ENCODE measurements at places on chromosomes 12 and 14.
A peak's percentile ranks its signal among the peaks of the same experiment; 100 is the strongest.

- DNase-seq = no peak
Observed at GRCh38 chr14:95153866-95154265, 3.5 kb downstream of the DICER1 start.

DNA sequence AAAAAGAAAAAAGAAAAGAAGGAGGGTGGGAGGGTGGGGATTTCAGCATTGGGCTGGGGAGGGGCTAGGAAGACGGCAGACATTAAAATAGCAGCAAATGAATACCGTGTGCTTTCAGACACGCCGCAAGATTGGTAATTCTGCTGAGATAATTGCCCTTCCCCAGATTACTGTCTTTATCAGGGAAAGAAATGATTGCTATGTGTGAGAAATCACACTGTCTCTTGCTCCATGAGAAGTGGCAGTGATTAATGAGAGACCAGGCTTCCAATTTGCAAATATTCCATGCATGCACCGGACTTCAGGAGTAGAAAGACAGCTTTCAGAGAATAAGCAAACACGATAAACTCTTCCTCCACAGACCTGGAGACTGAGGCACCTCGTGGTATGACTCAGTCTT, 7.6 kb upstream of the KCNA5 start:
- DNase-seq = no peak

DNA sequence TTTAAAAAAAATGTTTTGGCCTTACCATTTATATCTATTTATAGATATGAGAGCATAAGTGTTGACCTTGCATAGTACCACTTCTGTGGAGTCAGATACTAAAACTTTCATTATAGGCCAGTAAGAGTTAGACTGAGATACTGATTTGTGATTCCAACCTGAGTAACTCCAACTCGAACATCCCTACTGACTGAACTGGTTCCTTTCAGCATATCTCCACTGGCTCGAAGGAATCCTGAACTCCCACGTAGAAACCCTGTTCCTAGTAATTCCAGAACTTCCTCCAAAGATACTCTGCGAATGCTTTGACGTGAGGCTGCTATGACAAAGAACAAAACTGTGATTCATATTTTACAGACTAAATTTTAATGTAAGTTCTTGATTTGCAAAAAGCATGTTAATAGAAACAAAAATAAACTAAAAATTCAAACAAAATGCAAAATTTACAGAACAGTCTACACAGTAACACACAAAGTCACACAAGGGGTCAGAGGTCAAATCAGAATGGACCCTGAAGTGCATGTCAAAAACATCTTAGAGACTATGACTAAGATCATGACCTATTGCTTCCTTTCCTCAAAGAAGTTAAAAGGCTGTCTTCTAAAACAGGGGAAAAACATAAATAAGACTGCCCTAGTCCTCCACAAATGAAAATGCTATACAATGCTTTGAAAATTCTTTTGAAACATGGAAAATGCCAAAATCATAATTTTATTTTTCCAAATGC, 31.5 kb downstream of the HEATR5A start:
- DNase-seq = no peak

- no peak for DNase-seq
Observed at GRCh38 chr14:60845523-60845922, 111.0 kb downstream of the MNAT1 start.

DNA sequence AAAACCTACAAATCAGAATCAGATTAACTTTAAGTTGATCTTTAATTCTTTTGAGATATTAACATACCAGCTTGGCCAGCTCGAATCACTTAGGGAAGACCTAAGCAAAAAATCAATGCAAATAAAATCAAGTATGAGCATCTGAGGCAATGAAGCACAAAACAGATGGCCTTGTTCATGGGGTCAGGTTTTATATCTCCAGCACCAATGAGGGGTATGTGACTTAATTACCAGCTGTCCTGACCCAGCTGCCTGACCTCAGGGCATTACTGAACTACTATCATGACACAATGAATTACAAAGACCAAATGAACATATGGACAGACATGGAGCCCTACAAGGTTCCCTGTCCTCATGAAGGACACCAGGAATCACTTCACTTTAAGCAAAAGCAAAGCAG, 70.5 kb downstream of the FGD6 start:
- no peak for DNase-seq

GRCh38 chr12:109553906-109554500, 19.3 kb downstream of the MMAB start:
- DNase-seq = no peak

DNA sequence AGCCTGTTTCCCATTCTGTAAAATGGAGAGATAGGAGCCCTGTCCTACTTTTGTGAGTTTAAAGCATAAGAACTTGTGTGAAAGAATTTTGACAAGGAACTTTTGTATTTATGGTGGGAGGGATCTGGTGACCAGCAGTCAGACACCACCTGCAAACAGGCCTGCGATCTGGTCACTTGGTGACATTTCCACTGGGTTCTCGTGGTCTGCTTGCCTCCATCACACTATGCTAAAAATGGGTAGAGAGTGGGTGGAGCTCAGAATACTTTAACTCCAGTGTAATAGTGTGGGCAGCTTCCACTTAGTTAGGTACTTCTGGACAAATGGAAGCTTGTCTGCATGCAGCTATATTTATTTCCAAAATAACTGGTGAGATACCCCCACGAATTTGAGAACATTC, 26.5 kb upstream of the PLXNC1 start:
- DNase-seq = no peak

DNA sequence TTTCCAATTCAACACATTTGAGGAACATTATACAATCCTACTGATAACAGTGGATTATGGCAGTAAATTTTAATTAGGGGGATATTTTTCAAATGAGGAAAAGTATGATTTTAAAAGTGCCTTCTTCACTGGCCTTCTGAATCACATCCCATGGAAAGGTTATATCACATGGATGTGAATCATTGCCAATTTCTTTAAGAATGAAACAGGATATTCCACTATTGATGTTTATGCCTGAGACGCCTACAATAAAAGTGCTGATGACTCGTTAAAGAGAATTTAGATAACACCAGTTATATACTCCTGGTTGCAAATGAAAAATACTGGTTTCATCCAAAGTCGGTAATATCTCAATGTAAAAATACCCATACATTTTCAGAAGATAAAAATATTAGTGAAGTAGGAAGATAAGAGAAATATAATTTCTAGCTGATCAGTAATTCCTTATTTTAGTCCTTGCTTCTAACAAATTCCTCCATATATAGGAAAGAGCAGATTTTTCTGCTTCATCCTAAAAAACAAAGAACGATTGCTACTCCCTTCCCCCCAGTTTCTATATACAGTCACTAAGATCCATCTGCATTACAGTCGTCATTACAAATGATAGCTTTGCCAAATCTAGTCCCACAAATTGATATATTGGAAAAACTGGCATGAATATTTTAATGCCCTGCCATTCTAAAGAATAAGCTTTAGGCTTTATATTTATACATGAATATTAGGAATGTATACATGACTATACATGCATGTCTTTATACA, 139.5 kb upstream of the SOX5 start:
- no peak for DNase-seq

- DNase-seq = no peak
Observed at GRCh38 chr12:72570601-72571000, 298.4 kb downstream of the TRHDE start.

- DNase-seq = no peak
Observed at GRCh38 chr12:113270709-113271009, 49.4 kb downstream of the TPCN1 start.

DNA sequence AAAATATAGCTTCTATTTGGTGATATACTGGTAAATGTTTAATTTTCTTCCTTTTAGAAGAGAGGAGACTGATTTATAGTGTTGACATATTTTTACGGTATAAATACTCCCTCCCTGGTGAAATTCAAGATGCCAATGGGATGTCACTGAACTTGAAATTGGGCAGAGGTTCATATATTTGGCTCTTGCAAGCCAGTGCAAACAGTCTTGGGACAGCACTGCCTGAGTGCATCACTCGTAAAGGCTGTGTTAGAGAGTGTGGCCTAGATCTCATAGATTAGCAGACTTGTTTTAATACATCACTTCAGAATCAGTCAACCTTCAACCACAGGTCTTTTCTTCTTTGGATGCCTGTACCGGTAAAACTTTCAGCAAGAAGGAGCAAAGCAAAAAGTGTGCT, 681.0 kb downstream of the NRXN3 start:
- no peak for DNase-seq

GRCh38 chr12:10701131-10701681, 21.9 kb downstream of the YBX3 start:
- DNase-seq = peak; percentile 25

- DNase-seq = no peak
Observed at GRCh38 chr12:12180136-12180535, 86.7 kb downstream of the LRP6 start.

DNA sequence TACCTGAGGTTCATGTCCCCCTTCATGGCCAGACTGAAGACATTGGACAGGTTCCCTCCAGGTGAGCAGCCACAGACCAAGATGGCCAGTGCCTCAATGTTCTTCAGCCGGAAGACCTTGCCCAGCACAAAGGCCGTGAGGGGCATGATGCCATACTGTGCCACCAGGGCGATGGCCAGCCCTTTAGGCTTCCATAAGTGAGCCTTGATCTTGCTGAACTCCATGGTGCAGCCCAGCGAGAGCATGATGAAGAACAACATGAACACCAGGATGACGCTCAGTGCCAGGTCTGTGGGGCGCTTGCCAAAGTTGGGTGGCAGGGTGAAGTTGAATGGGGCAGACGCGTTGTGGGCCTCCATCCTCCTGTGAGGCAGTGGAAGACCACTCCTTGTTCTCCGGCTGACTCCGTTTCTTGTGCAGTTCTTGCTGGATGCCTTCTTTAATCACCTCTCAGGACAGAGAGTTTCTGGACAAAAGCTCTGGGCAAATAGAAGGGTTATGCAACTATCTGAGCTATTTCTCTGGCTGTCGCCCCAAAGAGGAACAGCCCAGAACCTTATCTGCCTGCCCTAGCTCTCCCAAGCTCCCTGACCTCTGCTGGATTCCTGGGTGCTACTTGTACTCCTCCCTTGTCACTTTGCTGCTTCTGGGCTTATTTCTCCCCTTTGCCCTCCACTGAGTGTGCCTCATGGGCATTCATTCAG, at the start of gene SLC10A1:
Gene SLC10A1 (minus strand): TSS at position 445 of the 704 bp plus-strand sequence. CDS start 86 bp downstream, at position 359.
- no peak for DNase-seq

DNA sequence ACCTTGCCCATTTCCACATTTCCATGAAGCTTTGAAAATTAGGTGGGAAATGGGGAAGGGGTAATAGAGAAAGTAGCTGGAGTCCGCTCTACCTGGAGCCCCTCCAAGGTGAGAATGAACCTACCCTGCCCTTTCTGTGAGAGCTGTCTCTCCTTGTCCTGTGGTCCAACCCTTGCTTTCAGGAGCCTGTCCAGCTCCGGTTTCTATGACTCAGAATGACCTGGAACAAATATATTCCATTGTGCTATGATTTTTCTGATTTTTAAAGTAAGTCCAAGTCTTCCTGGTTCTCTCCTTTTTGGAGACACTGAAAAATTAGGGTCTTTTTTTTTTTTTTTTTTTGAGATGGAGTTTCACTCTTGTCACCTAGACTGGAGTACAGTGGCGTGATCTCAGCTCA, 89.1 kb upstream of the VASH1 start:
- DNase-seq = no peak

GRCh38 chr12:39846971-39847650, 227.5 kb upstream of the ABCD2 start:
- no peak for DNase-seq

- DNase-seq = no peak
Observed at GRCh38 chr14:104425763-104426646, 153.6 kb upstream of the C14orf180 start.

DNA sequence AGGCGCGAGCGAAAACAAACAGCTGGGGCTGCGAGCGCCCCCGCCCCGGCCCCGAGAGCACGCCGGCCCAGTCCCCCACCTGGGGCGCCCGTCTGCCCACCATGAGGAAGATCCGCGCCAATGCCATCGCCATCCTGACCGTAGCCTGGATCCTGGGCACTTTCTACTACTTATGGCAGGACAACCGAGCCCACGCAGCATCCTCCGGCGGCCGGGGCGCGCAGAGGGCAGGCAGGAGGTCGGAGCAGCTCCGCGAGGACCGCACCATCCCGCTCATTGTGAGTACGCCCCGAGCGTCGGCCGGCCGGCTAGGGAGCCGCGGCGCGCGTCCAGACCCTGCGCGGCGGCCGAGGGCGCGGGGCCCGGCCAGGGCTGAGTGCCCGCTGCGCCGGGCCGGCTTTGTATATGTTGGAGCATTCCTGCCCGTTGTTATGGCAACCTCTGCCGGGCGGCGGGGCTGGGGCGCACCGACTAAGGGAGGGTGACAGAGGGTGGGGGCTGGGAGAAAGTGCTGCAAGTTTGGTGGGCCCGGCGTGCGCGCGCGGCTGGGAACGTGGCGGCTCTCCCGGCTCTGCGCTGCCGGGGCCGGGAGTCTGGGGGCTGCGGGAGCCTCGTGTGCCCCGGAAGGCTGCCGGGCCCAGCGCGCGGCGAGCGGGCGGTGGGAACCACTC, 367 bp downstream of the GALNT16 start:
- DNase-seq = no peak

GRCh38 chr14:60622210-60622916, 26.9 kb downstream of the SIX1 start:
- DNase-seq = no peak

GRCh38 chr14:35687335-35687939, 121.7 kb downstream of the RALGAPA1 start:
- no peak for DNase-seq

DNA sequence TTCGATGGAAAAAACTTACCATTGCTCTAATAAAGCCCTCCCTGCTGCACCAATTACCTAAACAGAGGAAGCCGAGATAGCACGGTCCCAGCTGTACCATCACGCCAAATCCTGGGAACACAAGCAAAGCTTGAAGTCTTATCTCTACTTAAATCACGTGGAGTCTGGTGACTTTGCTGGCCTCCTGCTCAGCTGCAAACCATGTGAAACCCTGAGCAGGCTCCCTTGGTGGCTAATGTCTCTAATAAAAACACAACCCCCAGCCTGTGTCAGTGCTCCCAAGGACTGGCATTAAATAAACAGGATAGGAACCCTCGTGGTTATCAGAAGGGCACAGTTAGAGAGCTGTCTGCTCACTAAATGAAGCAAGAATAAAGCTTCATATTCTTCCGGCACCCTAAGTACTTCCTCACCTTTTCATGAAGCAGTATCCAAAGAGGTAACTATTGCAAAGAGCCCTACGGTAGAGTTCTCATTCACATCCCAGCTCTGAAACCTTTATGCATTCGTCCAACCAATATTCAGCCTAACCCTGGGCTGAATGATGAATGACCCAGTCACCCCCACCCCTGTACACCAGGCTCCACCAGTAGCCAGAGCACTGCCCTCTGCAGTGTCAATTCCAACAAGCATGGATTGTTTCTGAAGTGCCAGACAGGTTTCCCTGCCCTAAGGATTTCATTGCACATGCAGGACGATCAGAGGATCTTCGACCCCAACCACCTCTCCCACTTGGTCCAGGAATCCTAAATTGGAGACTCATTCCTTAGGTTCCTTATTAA, 452.7 kb upstream of the TMPO start:
- no peak for DNase-seq

DNA sequence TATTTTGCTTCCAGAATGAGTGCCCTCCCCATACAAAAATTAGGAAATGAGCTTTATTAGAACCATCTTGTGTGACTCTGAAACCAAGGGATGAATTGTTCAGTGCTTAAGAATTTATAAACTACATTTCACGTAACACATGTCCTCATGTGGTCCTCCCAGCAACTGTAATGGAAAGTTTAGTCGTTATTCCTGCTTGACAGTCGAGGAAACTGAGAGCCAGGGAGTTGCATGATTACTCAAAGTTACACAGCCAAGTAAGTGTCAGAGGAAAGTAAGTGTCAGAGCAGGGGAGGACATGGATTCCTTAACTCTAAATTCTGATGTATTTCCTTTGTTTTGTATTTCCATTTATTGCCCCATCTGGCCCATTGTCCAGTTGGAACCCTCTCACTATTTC, 453.9 kb downstream of the FUT8 start:
- no peak for DNase-seq

- DNase-seq = no peak
Observed at GRCh38 chr12:95262808-95263207, 45.2 kb downstream of the VEZT start.

Data from stimulated activated CD4-positive, alpha-beta T cell treated with anti-CD3 and anti-CD28 coated beads, Interleukin-15, amount 100 ng/mL, for 1 hour (primary cell).